Stimulated activated CD8-positive, alpha-beta memory T cell treated with anti-CD3 and anti-CD28 coated beads, Interleukin-7, amount 100 ng/mL, for 4 hours (primary cell): ENCODE measurements at places on chromosomes 16 and 17.

- no peak for DNase-seq
These were observed 8.3 kb upstream of the CDRT15 start for GRCh38 chr17:14245002-14245401.

DNA sequence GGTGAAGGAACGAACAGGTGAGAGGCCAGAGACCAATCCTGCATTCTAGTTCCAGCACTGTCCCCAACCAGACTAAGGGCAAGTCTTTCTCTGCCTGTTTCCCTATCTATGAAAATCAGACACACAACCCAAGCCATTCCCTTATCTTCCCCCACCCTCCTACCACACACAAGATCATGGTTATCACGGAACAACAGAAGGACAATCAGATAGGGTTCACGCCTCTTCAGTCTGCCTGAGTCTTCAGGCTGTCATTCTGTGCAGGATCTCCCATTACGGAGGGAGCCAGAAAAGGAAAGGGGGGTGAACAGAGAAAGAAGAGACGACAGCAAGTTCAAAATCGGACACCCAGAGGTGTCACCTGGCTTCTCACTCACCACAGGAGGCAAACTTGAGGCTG, 11.1 kb downstream of the TLE7 start:
- no peak for DNase-seq

DNA sequence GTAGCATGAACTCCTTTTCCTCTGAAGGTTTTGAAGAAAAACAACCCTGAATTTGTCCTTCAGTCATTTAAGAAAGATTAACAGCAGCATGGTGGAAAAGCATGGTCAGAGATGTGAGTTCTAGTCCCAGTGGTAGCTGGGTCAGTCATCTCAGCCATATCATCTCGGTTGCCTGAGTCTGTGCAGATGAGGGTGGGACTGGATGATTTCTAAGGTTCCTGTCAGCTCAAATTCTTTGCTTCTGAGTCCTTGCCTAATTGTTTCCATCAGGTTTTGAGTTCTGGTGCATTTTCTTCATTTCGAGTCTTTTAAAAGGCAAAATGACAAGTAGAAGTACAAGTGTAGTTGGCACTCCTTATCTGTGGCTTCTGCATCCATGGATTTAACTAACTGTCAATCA, 63.9 kb downstream of the TNRC6C start:
- no peak for DNase-seq

GRCh38 chr17:82932518-82933310, 92.9 kb upstream of the ZNF750 start:
- DNase-seq = no peak

DNA sequence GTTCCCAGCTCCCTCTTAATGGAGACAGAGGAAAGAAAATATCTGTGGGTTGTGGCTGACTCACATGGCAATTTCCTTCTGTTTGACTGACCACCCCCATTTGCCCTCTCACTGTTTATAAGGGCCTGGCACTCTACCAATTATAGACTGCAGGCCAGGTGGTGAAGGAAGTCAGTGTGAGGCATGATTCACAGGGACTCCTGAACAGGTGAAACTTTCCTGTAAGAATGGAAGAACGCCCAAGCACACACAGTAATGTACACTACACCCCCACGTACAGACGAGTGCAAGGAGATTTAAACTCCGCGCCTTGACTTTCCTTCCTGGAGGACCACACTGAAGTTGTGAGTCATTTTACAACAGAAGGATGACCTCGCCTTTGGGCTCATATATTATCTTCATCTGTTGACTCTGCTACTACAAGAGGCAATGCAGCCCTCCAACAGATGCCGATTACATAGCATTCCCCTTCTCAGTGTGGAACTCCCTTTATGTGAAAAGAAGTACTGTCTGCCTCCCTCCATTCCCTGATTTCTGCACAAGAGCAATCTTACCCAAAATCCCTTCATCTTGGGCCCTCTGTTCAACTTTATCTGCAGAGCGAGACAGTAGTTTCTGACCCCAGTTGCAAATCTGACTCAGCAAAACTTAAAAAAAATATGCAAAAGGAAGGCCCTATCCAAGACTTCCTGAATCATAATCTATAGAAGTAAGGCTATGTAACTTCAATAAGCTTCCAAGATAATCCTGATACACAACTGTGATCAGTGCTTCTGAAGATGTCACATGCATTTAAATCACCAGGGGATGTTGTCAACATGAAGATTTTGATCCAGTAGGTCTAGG, 163.6 kb downstream of the SHISA6 start:
- no peak for DNase-seq

DNA sequence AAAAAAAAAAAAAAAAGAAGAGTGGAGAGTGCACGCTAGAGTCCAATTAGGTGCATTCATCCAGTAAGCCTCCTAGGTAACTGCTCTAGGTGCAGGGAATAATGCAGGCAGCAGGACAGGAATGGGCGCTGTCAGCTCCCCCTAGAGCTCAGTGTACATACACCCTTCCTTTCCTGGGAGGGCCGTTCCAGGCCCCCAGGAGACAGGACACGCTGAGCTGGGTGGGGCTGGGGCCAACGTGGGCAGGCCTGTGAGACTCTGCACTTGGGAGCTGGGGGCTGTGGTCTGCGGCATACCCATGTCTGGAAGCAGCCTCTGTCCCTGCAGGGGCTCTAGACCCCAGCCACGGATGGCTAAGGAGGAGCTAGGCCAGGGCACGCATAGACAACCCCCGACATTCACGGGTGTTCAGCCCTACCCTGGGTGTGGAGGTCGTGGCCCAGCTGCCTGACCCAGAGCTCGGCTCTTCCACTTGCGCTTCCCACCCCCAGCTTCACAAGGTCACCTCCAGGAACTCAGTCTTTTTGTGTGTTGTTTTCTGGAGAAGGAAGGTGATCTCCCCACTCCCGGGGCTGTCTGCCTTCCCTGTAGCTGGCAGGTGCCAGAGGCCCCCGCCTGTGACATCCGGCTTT, 1.0 kb upstream of the ANTKMT start:
- no peak for DNase-seq

GRCh38 chr16:17668386-17668785, 197.6 kb upstream of the XYLT1 start:
- DNase-seq = no peak

- DNase-seq = no peak
These were observed 12.9 kb downstream of the SCNN1G start for GRCh38 chr16:23195366-23195978.

DNA sequence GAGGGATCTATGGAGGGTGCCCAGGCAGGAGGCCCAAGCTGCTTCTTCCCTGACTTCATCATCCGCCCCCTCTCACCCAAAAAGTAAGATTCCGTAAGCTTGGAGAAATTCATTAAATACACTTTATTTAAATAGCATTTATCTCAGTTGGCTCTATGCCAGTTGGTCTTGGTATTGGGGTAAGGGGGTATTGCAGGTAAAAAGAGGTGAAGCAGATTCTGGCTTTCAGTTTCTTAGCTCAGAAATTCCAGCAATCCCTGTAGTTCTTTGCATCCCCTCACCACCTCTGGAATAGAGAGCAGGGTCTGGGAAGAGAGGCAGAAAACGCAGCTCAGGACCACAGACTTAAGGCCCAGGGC, 750 bp upstream of the ALDOC start:
- no peak for DNase-seq

GRCh38 chr17:55314061-55314783, 49.5 kb downstream of the HLF start:
- no peak for DNase-seq

DNA sequence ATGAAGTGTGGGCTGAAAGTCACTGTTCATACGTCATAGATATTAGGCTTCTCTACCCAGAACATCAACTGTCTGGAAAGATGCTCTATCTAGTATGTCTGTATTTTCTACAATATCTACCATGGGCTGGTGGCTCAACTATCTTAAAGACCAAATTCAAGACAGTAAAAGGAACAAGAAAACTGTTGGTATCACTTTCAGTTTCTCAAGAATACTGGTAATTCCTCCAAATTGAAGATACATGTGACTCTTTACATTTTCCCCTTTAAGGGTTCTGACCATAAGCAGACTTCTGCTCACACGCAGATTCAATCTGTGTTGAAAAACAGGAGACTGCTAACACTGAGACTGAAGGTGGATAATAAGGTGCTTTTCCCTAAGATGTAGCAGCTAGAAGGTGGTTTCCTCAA, 24.2 kb downstream of the XPO6 start:
- no peak for DNase-seq

- no peak for DNase-seq
These were observed 469.3 kb downstream of the CDH13 start for GRCh38 chr16:83095941-83096692.

DNA sequence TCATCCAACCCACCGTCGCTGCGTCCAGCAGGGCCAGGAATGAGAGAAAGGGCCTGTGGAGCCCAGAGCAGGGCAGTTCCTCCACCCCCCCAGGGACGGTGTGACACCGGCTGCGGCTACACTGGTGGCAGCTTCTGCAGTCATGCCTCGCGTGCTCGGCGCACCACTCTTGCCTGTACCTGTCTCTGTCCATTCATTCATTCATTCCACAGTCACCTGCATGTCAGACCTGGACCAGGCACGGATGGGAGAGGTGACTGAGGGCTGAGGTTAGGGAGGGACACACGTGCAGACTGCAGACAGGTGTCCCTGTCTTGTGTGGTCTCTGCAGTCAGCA, 27.3 kb downstream of the ENDOV start:
- no peak for DNase-seq

DNA sequence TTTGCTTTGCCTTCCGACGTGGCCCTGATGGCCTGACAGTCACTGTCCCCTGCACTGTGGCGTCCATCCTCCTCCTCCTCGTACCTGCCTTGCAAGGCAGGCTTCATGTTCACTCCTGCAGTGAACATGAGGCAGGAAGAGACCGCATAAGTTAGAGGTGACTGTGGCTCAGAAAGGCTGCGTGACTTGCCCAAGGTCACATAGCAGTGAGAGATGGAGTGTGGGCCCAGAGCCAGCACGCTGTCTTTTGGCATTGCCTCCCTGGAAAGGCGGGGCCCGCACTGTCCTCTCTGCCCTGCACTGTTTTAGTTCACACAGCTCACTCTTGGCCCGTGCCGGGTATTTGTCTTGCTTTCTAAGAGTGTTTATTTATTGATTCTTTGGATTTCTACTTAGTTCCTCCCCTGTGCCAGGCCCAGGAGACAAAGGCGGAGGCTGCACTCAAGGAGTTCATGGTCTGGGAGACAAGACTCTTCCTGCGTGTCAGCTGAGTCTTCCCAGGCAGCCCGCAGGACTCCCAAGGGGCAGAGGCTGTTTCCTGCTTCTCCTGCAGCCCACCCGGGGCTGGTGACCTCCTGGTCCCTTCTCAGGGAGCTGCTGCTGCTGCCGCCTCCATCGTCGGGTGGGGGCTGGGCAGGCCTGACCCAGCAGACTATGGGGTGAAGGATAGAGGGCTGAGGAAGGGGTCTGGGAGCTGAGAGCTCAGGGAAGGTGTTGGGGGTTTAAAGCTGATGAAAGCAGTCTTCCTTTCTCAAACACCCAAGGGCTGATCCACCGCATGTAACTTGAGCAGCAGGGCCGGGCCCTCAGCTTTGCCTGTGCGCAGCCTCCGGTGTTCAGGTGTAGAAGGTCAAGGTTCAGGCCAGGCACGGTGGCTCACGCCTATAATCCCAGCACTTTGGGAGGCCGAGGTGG, 12.7 kb downstream of the CYGB start:
- DNase-seq = no peak

DNA sequence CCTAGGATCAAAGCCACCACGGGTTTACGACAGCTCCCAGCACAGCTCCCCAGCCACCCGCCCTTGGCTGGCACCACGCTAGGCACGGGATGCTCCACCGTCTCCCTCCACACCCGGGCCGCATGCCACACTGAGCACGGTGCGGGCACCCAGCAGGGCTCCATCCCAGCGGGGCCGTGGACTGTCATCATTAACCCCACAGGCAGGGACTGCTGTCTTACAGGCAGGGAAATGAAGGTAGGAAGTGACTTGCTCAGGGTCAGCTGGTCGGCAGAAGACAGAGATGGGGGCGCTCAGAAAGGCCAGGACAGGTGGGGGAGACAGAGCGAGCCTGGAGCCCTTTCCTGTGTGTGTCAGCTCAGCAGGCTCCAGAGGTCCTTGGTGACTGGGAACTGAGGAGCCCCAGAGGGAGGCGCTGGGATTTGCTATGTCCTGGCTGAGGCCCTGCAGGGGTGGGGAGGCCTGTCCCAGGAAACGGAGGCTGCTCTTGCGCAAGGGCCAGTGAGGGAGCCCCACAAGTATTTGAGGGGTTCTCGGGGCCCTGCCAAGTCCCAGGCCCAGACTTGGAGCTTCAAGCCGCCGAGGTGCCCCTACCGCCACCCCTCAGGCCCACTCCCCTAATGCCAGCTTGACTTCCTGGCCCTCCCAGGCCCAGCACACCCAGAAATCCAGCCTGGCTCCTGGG, 3.2 kb downstream of the UBALD1 start:
- DNase-seq = no peak

- DNase-seq = no peak
These were observed 52.6 kb downstream of the NOS2 start for GRCh38 chr17:27747462-27748359.

GRCh38 chr16:59586331-59586730, 852.2 kb upstream of the GOT2 start:
- DNase-seq = no peak

- DNase-seq = no peak
These were observed 3.0 kb downstream of the IL27 start for GRCh38 chr16:28503470-28504259.

- DNase-seq = no peak
These were observed 1.8 kb downstream of the GALK1 start for GRCh38 chr17:75763269-75763607.

GRCh38 chr17:5219536-5219935, 15.1 kb downstream of the SCIMP start:
- no peak for DNase-seq

DNA sequence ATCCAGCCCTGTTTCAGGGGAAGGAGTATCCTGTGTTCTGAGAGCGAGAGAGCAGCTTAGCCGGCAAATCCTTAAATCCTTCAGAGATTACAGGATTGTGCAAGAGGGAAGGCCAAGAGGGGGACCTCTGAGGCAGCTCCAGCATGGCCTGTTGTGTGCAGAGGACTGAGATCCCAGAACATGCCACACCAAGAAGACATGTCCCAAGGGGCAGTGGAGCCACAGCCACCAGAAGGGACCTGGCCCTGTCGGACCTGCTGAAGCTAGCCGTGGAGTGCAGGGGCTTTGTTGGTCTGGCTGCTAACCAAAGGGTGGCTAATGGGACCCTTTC, 1.6 kb upstream of the MRC2 start:
- no peak for DNase-seq

- DNase-seq = no peak
These were observed 87.9 kb downstream of the CLEC16A start for GRCh38 chr16:11032000-11032921.
